A549 treated with GW870086 at 1 μM for 4 hours (cell line): ENCODE measurements at places on chromosomes 13 and 19. TPM values are rescaled to one million over a fixed set of nuclear protein-coding genes. Genes with fewer than 3 reads are reported as not detected.

SYNGR4 gene
- 3.2 to 6.0 TPM (median 4.1 TPM) in 5 replicates for total RNA-seq

MYO9B gene
- total RNA-seq: 30.5 to 40.5 TPM (median 38.3 TPM) in 5 replicates

DUXA gene
- not detected in 5 replicates for total RNA-seq

COL4A2 gene
- total RNA-seq: 144 to 161 TPM (median 149 TPM) in 5 replicates

SPIB gene
- total RNA-seq: 0.10 to 0.34 TPM (median 0.15 TPM) in 4 of 5 replicates, not detected in the other

FCER2 gene
- total RNA-seq: not detected in 5 replicates

KLK12 gene
- total RNA-seq: not detected in 5 replicates

NLRP5 gene
- total RNA-seq: 0.03 to 0.09 TPM (median 0.05 TPM) in 4 of 5 replicates, not detected in the other

MEX3D gene
- total RNA-seq: 6.5 to 10.3 TPM (median 10.0 TPM) in 5 replicates

RYR1 gene
- 4.7 to 7.6 TPM (median 5.6 TPM) in 5 replicates for total RNA-seq

MTRF1 gene
- 4.2 to 7.2 TPM (median 5.8 TPM) in 5 replicates for total RNA-seq

PAN3 gene
- total RNA-seq: 5.2 to 8.7 TPM (median 8.4 TPM) in 5 replicates

HMGB1 gene
- 520 to 716 TPM (median 573 TPM) in 5 replicates for total RNA-seq

ANKRD10 gene
- 37.7 to 54.8 TPM (median 45.1 TPM) in 5 replicates for total RNA-seq

GADD45B gene
- 61.9 to 89.9 TPM (median 83.4 TPM) in 5 replicates for total RNA-seq

MZF1 gene
- 10.2 to 15.4 TPM (median 14.0 TPM) in 5 replicates for total RNA-seq

FCHO1 gene
- 18.0 to 19.7 TPM (median 19.0 TPM) in 5 replicates for total RNA-seq

C19orf38 gene
- 0.21 to 0.23 TPM in 2 of 5 replicates, not detected in the others for total RNA-seq

ZNF560 gene
- total RNA-seq: not detected in 5 replicates

LRRC4B gene
- 0.32 to 0.97 TPM (median 0.50 TPM) in 5 replicates for total RNA-seq

ZNF814 gene
- total RNA-seq: 1.4 to 4.4 TPM (median 2.6 TPM) in 5 replicates

SERPINE3 gene
- total RNA-seq: not detected in 5 replicates

ZNF528 gene
- 0.13 to 0.21 TPM (median 0.16 TPM) in 3 of 5 replicates, not detected in the others for total RNA-seq

NLRP4 gene
- not detected in 5 replicates for total RNA-seq

TMEM38A gene
- 0.56 to 1.4 TPM (median 1.2 TPM) in 5 replicates for total RNA-seq

KLK14 gene
- 0.32 to 0.71 TPM (median 0.42 TPM) in 5 replicates for total RNA-seq

CRX gene
- total RNA-seq: not detected in 5 replicates

IZUMO2 gene
- total RNA-seq: not detected in 5 replicates

TEX26 gene
- total RNA-seq: not detected in 5 replicates

CCL25 gene
- not detected in 5 replicates for total RNA-seq

CBLC gene
- total RNA-seq: not detected in 5 replicates

ZNF837 gene
- total RNA-seq: 0.98 to 1.5 TPM (median 1.4 TPM) in 5 replicates

COX6B2 gene
- 0.57 to 1.2 TPM (median 0.81 TPM) in 5 replicates for total RNA-seq

TFPT gene
- 19.1 to 23.8 TPM (median 20.9 TPM) in 5 replicates for total RNA-seq

CASP14 gene
- not detected in 5 replicates for total RNA-seq

SPRYD7 gene
- total RNA-seq: 7.4 to 9.7 TPM (median 9.2 TPM) in 5 replicates

IGSF23 gene
- total RNA-seq: 0.41 to 0.66 TPM (median 0.59 TPM) in 5 replicates
